ENCODE measurements at places on chromosomes 3 and 15. TPM values are rescaled to one million over a fixed set of nuclear protein-coding genes. Genes with fewer than 3 reads are reported as not detected.
A peak's percentile ranks its signal among the peaks of the same experiment; 100 is the strongest.

- no peak for DNase-seq
These were observed 1066.5 kb downstream of the PLOD2 start for GRCh38 chr3:145094355-145094941.

Gene LRRC3B
- total RNA-seq, result not detected

GRCh38 chr15:62249501-62249900 lies 84.4 kb upstream of the C2CD4B start:
- no peak for DNase-seq

Gene CHRFAM7A
- 1.9 TPM for total RNA-seq

DNA sequence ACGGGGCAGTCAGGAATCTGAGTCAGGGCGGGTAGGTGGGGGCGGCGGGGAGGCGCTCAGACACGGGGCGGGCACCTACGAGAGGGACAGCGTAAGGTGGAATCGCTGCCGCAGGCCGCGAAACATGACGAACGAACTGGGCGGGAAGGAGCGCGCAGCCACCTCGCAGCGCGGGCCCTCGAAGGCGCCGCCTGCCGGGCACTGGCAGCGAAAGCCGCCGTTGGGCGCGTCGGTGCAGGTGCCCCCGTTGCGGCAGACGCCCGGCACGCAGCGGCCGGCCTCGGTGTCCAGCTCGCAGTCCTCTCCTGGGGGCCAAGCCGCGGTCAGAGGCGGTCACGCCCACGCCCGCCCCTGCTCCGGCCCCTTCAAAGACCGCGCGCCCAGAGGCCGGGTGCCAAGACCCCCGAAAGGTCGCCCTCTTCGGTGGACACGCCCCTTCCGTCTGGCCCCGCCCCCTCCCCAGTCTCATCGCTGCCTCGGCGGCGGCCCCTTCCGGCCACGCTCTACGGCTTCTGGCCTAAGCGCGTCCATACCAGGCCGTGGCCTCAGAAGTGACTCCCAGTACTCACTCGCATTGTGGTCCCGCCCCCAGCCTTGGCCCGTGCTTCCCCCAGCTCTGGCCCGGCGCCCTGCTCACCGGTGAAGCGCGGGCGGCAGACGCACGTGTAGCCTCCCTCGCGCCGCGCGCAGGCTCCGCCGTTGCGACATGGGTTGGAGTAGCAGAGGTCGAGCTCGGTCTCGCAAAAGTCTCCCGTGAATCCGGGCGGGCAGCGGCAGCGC lies 6.4 kb downstream of the CELSR3 start:
- DNase-seq, result peak; percentile 92
